T-helper 2 cell treated with Interferon-gamma antibody and Interleukin-4, amounts not matched to agents 5 μg/mL and 100 μg/mL, for 36 hours (primary cell): ENCODE measurements at places on chromosomes 11 and 22.

DNA sequence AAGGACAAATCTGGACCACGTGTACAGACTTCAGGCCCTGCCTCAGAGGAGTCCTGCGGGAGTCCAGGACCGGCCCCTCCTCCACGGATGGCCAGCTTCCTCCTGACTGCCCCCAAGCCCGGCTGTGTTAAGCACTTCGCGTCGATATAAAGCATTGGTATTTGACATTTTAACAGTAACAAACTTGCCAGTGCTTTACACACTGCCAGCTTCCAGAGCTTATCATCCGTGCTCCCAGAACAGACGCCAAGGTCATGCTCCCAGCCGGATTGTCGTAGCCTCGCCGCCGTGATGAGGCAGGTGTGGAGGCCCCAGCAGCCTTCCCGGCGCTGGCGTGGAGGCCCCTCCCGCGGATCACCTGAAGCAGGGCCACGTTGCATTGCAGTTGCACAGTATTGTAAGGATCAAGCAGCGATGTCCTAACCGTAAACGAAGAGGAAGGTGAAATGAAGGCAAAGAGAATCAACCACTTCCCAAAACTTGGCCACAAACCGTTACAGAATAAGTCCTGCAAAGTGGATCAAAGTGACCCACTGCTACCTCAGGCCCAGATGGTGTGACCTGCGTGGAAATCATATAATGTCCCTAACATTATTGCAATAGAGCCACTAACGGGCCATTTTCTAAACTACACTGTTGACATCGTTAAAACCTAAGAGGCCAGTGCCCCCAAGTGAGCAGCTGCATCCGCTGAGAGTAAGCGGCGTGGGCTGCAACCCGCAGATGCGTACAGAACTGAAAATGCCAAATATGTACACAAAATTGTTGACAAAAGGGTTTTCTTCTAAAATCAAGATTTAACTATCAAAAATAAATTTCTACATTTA lies 51.6 kb downstream of the CERK start:
- H3K4me3 ChIP-seq, result no peak overlapping the region
- no peak overlapping the region for H3K27ac ChIP-seq
- DNase-seq, result no peak
- no peaks in the 10 kb centered on the region for H3K27me3 ChIP-seq

GRCh38 chr22:40289991-40290459 lies 56.3 kb upstream of the ADSL start:
- DNase-seq, result peak; percentile 60
- H3K4me3 ChIP-seq, result peak overlapping the region; percentile 63
- peaks cover 48% of the 10 kb centered on the region for H3K4me1 ChIP-seq
- H3K27ac ChIP-seq, result peak overlapping the region; percentile 91
- peaks cover 55% of the 10 kb centered on the region for H3K36me3 ChIP-seq

DNA sequence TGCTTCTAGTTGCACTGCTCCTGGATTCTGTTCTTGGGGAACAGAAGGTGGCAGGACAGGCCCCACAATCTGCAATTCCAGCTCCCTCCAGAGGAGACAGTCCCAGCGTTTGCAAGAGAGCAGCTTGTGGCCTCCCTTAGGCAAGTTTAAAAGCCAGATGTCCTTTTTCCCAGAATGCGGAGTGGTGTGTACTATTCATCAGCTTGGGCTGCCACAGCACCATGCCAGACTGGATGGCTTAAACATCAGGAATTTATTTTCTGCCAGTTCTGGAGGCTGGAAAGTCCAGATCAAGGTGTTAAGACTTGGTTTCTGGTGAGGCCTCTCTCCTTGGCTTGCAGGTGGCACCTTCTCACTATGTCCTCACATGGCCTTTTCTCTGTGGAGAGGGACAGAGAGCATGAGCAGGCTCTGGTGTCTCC lies 11.7 kb downstream of the MIAT start:
- H3K36me3 ChIP-seq, result peaks cover 19% of the 10 kb centered on the region
- DNase-seq, result no peak
- peaks cover 53% of the 10 kb centered on the region for H3K4me1 ChIP-seq
- no peaks in the 10 kb centered on the region for H3K27me3 ChIP-seq

DNA sequence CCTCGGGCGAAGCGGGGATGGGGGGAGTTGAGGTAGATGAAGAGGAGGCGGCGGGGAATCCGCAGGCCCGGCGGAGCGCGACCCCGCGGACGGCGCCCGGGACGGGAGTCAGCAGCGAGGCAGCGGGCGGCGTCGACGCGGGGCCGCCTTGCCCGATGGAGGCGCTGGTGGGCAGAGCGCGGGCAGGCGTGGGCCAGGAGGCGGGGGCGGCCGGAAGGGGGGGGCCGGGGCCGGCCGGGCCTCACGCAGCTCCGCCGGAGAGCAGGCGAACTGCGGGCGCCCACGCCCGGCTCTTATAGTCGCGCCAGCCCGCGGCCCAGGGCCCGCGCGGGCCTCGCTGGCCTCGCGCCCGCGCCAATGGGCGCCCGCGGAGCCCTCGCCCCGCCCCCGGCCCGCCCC lies at the start of gene IGF2:
TSS of gene IGF2 (minus strand) at position 267 of the 399 bp plus-strand sequence. CDS start 3,866 bp downstream, outside the sequence.
- peaks cover 58% of the 10 kb centered on the region for H3K27me3 ChIP-seq
- no peaks in the 10 kb centered on the region for H3K36me3 ChIP-seq
- no peaks in the 10 kb centered on the region for H3K4me1 ChIP-seq
- H3K27ac ChIP-seq, result peak within 1 kb of the TSS; percentile 52
- DNase-seq, result no peak

GRCh38 chr22:24183321-24184031 lies 2.2 kb downstream of the SUSD2 start:
- no peaks in the 10 kb centered on the region for H3K27me3 ChIP-seq
- no peak for DNase-seq
- peaks cover 1% of the 10 kb centered on the region for H3K36me3 ChIP-seq
- no peak overlapping the region for H3K27ac ChIP-seq
- H3K4me1 ChIP-seq, result no peaks in the 10 kb centered on the region
